Thyroid gland (tissue), 4 donors: ENCODE measurements at places on chromosomes 12 and 14. TPM values are rescaled to one million over a fixed set of nuclear protein-coding genes. Genes with fewer than 3 reads are reported as not detected.

Gene PLD4
- total RNA-seq: not detected

Gene KRT3
- total RNA-seq: not detected

Gene CEBPE
- total RNA-seq: not detected

Gene RXYLT1
- total RNA-seq: 30.0 TPM

Gene SLC38A4
- 1.8 TPM for total RNA-seq

Gene RD3L
- total RNA-seq: not detected

Gene MGST1
- total RNA-seq: 567 TPM

Gene KRT6B
- not detected for total RNA-seq
